NCI-H146 (cell line): ENCODE measurements at places on chromosomes 3 and 15.
A peak's percentile ranks its signal among the peaks of the same experiment; 100 is the strongest.

DNA sequence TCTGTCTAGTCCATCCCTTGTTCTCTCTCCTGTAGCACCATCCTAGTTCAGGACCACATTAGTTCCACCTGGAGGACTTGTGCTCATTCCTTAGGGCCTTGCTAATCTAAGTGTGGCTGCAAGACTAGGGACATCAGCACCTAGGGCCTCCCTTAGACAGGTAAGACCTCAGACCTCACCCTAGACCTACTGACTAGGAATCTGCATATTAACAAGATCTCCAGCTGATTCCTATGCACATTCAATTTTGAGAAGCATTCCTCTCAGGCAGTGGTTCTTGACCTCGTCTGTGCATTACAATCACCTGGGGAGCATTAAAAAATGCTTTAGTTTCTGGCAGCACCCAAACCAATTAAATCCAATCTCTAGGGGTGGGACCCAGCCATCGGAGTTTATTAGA, 238.4 kb upstream of the RGMA start:
- no peak for DNase-seq

GRCh38 chr3:186453531-186453930, 90.6 kb downstream of the CRYGS start:
- no peak for DNase-seq

- DNase-seq = no peak
Observed at GRCh38 chr3:43289841-43290470, 3.6 kb downstream of the SNRK start.

GRCh38 chr15:75195766-75196241, 5.9 kb upstream of the C15orf39 start:
- DNase-seq = peak; percentile 91

- peak; percentile 11 for DNase-seq
Observed at GRCh38 chr3:29705906-29706844, 425.3 kb downstream of the RBMS3 start.

GRCh38 chr3:184361932-184362667, 590 bp downstream of the POLR2H start:
- peak; percentile 92 for DNase-seq

GRCh38 chr3:116242825-116243224, 202.5 kb downstream of the LSAMP start:
- no peak for DNase-seq

DNA sequence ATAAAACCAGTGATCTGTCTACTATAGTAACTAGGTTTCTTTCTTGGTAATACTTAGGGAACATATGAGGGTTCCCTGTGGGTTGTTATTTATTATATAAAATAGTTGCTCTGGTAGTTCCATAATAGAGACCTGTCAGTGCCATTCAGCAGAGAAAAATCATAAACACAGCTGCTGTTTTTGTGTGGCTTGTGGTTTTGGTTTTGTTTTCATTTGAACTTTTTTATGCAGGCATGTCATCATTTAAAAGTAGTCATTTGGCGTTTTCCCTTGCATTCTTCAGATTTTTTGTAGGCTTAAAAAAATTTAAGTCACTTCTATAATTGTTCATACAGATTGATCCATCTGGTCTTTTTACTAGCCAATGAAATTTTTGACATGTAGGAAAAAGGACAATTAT, 47.9 kb downstream of the PIK3CA start:
- no peak for DNase-seq

DNA sequence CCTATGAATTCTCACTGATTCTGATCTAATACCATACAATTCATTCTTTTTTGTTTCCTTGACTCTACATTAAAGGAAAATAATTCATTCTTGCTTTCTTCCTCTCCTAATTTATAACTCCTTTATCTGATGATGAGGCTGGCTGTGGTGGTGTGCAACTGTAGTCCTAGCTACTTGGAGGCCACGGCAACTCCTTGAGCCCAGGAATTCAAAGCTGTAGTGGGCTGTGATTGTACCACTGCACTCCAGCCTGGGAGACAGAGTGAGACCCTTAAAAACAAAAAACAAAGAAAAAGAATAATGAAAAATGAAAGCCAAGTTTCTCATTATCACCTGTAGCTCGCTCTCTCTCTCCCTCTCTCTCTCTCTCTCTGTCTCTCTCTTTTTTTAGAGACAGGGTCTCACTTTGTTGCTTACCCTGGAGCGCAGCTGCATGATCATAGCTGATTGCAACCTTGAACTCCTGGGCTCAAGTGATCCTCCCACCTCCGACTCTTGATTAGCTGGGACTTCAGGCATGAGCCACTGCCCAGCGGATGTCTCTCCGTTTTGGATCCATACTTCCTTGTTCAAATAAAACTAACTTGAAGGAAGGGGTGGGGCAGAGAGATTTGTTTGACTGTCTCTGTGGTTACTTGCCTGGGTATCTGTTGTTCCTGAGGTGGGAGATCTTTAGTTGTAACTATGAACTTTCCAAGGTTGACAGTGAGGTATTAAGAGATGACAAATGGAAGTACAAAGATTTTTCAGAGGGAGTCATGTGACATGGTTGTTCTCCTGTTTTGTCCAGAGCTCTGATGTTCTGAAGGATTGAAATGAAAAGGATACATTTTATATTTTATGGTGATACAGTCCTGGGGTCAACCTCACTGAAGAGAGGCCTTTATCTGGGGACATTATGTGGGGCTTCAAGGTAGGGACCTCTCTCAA, 46.9 kb downstream of the STARD9 start:
- no peak for DNase-seq

GRCh38 chr3:15804553-15805095, 6.8 kb upstream of the ANKRD28 start:
- DNase-seq = no peak

DNA sequence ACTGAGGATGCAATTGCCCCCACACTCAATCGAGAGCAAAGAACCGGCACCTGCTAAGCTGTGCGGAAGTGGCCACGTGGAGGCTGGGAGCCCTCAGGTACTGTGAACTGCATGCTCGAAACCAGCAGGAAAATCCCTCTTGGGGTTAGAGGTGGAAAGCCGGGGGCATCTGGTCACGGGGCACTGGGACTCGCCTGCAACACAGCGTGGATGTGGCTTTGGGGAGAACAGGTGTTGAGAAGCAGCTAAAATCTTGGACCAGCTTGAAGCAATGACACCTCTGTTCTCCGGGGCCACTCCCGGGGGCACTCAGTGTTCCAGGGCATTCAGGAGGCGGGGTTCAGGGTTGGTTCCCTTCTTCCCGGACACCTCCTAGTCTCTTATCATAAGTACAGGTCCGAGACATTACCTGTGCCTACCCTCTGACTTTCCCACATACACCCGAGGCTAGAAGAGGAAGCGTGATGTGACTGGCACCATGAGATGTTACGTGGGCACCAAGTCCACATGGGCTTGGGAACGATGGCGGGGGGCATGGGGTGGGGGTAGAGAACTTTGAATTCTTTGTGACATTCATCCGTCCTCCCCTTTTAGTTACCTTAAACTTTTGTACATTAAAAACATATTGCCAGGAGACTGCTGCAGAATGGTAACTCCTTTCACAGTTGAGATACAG, 172.0 kb downstream of the ADAMTS17 start:
- no peak for DNase-seq

DNA sequence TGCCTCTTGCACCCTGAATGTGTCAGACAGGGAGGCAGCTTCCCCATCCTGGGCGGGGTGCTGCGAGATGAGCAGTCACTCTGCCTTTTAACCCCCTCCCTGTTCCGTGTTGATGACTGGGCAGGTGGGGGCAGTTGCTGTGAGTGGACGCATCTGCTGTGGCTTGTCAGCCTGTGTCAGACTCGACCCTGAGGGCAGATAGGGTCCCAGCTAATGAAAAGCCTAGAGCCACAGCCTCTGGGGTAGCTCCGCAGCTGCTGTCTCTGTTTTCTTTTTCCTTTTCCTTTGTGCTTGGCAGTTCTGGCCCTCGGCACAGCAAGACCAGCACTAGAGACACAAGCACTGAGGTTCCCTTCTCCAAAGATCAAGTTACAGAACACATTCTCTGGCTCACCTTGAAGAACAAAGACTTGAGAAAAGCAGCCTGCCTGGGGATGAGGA, 43.0 kb upstream of the GLCE start:
- peak; percentile 81 for DNase-seq

DNA sequence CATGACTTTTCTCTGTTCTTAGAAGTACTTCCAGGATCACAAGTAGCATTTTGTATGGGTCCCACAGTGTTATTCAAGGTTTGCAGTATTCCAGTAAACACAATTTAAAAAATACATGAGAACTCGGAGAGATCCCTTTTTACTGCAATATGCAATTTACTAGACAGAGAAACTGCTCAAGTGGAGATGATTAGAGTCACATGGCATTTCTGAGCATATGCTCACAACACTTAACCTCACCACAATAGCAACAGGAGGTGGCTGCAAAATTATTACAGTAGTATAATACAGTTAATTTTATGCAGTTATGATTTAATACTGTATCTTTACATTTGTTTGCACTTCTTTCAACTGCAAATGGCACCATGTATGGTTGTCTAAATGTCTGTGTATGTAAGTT, 87.5 kb downstream of the PIK3CB start:
- DNase-seq = no peak

- DNase-seq = peak; percentile 47
Observed at GRCh38 chr15:93359425-93360131, 270.6 kb upstream of the RGMA start.

DNA sequence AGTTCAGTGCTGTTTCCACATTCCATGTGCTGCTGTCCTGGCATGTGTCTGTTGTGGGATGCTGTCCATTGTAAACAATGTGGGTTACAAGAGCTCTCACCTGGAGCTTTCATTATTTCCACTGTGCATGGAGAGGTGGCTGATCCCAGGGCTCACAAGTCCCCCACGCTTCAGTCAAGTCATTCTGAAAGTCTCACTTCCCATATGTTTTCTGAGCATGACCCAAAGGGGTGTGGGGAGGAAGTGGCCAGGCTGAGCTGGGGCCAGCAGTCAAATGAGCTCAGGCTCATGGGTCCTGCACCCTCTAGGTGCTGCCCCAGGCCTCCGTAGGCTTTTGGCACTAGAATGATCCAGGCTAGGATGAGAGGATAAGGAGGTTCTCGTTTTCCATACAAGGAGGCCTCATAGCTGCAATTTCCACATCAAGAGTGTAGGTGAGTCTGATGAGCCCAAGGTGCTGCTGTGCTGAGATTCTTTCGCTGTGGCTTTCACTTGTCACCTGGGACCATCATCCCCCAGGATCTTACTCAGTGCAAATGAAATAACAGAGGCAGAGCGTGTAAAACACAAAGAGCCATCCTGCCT, 22.0 kb downstream of the STARD5 start:
- no peak for DNase-seq
